ENCODE measurements at places on chromosomes 1 and 21. TPM values are rescaled to one million over a fixed set of nuclear protein-coding genes. Genes with fewer than 3 reads are reported as not detected.

DNA sequence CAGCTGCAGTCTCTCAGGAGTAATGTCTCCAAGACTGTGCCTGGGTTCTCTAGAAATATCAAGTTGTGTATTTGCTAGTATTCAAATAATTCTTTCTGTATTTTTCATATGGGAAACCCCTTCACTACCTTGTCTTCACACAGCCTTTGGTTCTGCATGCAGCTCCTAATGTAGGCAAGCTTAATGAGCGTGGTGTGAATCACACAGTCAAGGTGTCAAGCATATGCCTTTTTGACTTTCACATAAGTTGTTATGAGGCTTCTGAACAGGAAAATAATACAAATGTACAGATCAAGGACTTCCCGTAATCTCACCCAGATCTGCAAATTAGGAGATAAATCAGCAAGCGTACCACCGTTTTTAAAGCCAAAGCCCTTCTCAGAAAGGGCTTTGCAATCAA lies at the start of gene FCRL3:
FCRL3 (minus strand) TSS at position 38 of the 400 bp plus-strand sequence. CDS start 280 bp downstream, outside the sequence.
- no peak for DNase-seq

- DNase-seq: no peak
These were observed 4.2 kb upstream of the HES5 start for GRCh38 chr1:2534315-2534686.

DNA sequence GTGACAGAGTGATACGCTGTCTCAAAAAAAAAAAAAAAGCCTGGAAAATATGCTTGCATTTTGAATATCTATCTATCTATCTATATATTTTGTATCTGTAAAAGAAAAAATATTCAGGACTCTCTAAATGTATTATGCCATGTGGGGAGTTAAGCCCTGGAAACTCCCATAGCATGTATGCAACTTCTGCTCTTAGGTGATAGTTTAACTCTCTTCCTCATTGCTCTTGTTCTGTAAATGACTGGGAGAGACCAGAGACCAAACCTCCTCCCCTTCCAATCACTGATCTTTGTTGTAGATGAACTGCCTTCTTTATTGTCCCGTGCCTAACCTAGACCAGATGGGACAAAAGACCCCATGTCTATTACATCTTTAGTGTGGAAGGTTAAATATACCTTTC lies 37.6 kb upstream of the CAMTA1 start:
- DNase-seq: no peak

BARHL2 gene
- total RNA-seq: not detected

MATN1 gene
- total RNA-seq: 5.4 TPM
